ENCODE measurements at places on chromosomes 7 and 10. TPM values are rescaled to one million over a fixed set of nuclear protein-coding genes. Genes with fewer than 3 reads are reported as not detected.

PIP gene
- total RNA-seq, result not detected

- no peaks in the 10 kb centered on the region for H3K4me1 ChIP-seq
- H3K27ac ChIP-seq, result no peak overlapping the region
- no peak overlapping the region for H3K4me3 ChIP-seq
- H3K27me3 ChIP-seq, result no peaks in the 10 kb centered on the region
- no peak for DNase-seq
Observed at GRCh38 chr10:27203806-27204205, 36.8 kb downstream of the ACBD5 start.

DNA sequence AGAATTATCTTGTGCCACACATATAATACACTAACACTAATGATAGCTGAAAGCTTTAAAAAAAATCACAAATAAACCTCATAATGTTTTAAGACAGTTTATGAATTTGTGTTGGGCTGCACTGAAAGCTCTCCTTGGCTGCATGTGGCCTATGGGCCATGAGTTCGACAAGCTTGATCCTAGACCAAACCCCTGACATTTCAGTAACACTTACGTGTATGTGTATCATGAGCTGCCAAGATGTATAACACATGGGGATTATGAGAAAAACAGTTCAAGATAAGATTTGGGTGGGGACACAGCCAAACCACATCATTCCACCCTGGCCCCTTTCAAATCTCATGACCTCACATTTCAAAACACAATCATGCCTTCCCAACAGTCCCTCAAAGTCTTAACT lies 823.8 kb downstream of the PCDH15 start:
- no peaks in the 10 kb centered on the region for H3K27me3 ChIP-seq
- H3K4me3 ChIP-seq, result no peak overlapping the region
- DNase-seq, result no peak

DNA sequence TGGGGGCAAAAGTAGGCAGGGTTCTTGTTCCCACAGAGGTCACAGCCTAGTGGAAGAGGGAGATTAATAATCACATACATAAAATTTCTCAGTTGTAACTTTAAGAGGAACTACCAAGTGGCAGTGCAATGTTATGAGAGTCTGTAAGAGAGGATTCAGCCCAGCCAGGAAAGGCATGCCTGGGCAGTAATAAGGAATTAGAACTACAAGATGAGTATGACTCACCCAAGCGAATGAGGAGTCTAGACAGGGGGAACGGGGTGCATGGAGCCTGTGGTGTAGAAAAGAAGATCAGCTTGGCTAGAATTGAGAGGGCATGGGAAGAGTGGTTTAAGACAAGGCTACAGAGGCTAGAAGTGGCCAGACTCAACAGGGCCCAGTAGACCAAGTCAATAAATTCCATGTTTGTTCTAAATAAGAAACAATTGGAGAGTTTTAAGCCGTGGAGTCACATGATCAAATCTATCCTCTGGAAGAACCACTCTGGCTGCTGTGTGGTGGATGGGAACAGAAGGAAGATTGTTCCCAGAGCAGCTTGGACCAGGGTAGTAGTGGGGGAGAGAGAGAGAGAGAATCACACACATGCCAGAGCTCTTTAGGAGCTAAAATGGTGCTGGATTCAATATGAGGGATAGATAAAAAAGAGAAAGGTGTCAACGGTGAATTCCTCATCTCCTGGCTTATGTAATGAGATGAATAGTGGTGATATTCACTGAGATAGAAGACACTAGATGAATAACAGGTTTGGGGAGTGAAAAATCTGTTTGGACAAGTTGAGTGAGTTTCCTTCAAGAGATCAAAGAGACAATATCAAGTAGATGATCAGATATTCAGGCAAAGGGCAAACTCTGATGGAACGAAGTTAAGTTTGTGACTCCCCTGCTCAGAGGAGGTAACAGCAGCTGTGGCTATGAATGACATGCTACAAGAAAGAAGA lies 265.1 kb downstream of the FGFR2 start:
- H3K36me3 ChIP-seq, result no peaks in the 10 kb centered on the region
- no peak for DNase-seq
- no peaks in the 10 kb centered on the region for H3K27me3 ChIP-seq
- no peak overlapping the region for H3K4me3 ChIP-seq
- H3K4me1 ChIP-seq, result peaks cover 3% of the 10 kb centered on the region
- no peak overlapping the region for H3K27ac ChIP-seq

- H3K27me3 ChIP-seq, result no peaks in the 10 kb centered on the region
- H3K36me3 ChIP-seq, result no peaks in the 10 kb centered on the region
- H3K27ac ChIP-seq, result no peak overlapping the region
- H3K4me1 ChIP-seq, result no peaks in the 10 kb centered on the region
- no peak for DNase-seq
Observed at GRCh38 chr7:17415955-17416354, 117.5 kb downstream of the AHR start.

DNA sequence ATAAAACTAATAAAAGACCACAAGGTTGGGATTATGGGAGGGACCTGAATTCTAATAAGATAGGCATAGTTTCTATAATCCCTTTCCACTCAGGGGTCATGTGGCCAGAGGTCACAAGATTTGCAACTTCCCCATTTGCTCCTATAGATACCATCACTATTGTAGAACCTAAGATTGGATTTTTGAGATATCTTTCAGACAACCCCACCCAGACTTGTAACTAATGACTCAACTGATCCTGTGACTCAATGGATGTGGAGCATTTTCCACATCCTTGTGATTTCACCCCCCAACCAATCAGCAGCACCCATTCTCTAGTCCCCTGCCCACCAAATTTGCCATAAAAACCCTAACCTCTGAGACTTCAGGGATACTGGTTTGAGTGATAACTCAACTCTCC lies 51.9 kb upstream of the PIK3AP1 start:
- no peaks in the 10 kb centered on the region for H3K27me3 ChIP-seq
- H3K27ac ChIP-seq, result no peak overlapping the region
- H3K4me3 ChIP-seq, result no peak overlapping the region

FAM237B gene
- total RNA-seq, result not detected
